ENCODE measurements at places on chromosomes 7 and 10. TPM values are rescaled to one million over a fixed set of nuclear protein-coding genes. Genes with fewer than 3 reads are reported as not detected.

- no peak for DNase-seq
Observed at GRCh38 chr10:66837335-66837734, 88.5 kb upstream of the LRRTM3 start.

GRCh38 chr10:72234560-72235095 lies 18.6 kb upstream of the ASCC1 start:
- no peak for DNase-seq

DNA sequence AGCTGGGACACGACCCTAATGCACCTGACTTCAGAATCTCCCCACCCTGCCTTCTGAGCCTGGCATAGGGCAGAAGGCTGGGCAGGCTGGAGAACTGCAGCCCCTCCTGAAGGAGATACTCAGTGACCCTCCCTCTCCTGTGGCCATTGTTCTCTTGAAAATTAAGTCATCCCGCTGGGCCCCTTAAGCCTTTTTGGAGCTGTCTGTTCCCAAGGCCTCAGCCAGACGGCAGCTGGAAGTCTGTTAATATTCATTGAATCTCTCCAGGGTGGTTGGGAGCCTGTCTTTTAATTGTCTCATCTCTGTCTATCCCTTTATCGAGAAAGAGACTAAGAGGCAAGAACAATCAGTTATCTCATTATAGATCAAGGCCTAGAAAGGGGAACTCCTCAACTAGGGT lies 118.1 kb upstream of the PCBD1 start:
- DNase-seq, result no peak

Gene SEC23IP
- polyA plus RNA-seq, result 68.2 TPM

Gene INMT
- polyA plus RNA-seq, result 1.4 TPM

Gene POLR2J2
- polyA plus RNA-seq, result 0.97 TPM

DNA sequence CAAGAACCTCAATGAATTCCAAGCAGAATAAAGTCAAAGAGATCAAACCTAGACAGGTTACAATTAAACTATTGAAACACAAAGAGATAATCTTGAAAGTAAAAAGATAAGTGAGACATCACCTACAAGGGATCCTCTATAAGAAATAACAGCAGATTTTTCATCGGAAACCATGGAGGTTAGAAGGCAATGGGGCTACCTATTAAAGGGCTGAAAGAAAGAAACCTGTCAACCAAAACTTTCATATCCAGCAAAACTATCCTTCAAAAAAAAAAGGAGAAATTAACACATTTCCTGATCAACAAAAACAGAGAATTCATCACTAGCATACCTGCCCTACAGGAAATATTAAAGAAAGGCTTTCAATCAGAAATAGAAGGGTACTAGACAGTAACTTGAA lies 244.9 kb downstream of the ARHGAP12 start:
- no peak for DNase-seq

Gene NUTM2E
- polyA plus RNA-seq, result not detected

DNA sequence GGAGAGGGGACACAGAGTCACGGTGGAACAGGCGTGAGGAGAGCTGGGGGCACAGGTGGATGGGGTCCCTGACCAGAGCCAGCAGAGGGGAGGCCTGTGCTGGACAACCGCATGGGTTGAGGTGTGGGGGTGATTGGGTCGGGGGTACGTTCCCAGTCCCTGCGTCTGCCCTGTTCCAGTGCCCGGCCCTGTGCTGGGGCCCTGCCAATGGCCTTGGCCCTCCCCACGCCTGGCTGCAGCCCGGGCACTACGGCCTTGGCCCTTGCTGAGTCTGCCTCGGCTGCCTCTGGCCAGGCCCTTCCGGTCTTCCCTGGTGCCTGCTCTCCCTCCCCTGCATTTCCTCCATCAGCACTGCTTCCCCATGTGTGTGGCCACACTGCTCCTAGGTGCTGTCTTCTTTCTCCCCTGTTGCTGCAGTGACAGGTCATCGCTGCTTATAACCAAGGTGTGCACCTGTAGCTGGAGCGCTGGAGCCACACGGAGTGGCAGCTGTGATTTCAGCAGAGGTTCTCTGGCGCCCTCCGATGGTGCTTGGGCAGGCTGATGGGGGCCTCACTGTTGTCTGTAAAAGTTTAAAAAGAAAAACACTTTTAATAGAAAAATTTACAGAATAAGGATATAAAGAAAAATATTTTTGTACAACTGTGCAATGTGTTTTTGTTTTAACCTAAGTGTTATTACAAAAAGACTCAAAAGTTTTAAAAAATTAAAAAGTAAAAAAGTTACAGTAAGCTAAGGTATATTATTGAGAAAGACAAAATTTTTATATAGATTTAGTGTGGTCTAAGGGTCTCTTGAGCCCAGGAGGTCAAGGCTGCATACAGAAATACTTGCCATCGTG lies 45.2 kb upstream of the BHLHA15 start:
- DNase-seq, result no peak

DNA sequence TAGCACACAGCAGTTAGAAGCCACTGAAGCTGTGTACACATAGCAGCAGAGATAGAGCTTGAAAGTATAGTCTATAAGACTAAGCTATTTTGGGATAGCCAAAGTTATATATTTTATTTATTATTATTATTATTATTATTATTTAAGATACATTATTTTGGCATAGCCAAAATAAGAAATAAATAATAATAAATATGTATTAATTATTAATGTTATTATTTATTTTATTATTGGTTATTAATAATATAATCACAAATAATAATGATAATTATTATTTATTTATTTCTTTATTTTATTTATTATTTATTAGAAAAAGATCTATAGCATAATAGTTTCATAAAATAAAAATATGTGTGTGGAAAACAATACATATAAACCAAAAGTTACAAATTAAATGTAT lies 107.2 kb upstream of the FOXK1 start:
- DNase-seq, result no peak

Gene DLG5
- polyA plus RNA-seq, result 35.7 TPM

Data from right renal cortex interstitium (tissue), 3 donors.